Stimulated activated CD4-positive, alpha-beta T cell treated with anti-CD3 and anti-CD28 coated beads, Interleukin-15, amount 100 ng/mL, for 24 hours (primary cell): ENCODE measurements at places on chromosomes 12 and 14.
A peak's percentile ranks its signal among the peaks of the same experiment; 100 is the strongest.

GRCh38 chr14:98513558-98513957, 758.4 kb downstream of the BCL11B start:
- DNase-seq = no peak

- peak; percentile 72 for DNase-seq
Observed at GRCh38 chr14:76352639-76353281, 23.2 kb upstream of the ESRRB start.

GRCh38 chr12:22993609-22994315, 368.8 kb downstream of the ETNK1 start:
- DNase-seq = no peak

DNA sequence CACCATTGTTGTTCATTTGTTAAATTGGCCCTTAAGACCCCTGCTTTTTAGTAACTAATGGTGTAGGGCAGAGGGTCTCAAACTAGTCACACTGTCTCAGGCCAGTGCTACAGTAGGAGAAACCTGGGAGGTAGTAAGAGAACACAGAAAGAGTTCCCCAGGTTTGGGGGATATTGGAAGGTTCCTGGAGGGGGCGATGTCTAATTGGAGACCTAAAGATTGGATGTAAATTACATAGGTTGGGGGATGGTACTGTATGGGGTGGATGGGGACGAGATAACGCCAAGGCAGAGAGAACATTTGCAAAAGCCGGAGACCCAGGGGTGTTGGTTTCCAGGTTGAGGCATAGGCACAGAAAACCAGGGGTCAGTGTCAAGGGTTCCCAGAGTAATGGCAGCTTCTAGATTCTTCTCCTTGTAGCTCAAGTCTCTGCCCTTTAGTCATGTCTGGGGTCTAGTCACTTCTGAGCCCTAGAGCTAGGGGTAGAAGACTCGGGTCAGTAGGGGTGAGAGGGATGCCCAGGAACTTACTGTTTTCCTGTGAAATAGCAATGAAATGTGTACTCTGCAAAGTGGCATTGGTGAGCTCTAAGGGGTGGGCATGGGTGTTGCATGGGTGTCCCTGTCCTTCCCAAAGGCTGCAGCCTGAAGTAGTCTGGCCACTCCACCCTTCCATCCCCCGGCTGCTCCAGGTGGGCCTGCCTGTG, 21.8 kb downstream of the PLEKHG3 start:
- no peak for DNase-seq

DNA sequence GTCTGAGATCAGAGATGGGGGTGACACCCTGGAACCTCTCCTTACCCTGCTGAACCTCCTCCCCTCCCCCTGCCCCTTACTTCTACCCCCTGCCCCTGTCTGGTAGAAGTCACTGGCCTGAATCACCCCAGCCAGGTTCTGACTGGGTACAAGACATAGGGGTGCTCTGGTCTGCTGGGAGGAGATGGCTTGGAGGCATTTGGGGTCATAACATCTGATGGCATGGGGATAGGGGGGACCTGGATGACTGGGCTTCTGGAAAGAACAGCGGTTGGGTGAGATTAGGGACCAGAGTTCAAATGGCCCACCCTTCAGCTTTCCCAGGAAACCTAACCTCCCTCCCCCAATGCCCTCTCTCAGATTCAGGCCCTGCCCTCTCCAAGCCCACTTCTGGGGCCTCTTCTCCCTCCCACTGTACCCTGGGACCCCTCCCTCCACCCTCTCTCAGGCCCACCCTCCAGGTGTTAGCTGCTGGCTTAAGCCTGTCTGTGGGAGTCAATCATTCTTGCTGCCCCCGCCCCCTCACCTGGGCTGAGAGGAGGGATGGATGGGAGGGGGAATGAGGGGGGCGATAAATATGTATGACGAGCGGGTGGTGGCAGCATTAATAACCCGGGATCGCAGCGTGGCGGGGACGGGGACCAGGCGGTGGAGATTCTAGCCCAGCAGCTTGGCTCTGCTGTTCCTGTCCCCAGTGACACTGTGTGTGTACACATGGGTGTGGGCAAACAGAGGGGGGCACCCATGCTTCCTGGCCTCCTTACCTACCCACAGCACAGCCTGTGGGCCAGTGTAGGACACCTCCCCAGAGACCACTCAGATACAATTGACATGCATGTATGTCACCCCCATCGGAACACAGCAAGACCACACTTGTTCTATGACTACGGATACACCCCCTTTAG, 5.9 kb downstream of the NXPH4 start:
- no peak for DNase-seq

DNA sequence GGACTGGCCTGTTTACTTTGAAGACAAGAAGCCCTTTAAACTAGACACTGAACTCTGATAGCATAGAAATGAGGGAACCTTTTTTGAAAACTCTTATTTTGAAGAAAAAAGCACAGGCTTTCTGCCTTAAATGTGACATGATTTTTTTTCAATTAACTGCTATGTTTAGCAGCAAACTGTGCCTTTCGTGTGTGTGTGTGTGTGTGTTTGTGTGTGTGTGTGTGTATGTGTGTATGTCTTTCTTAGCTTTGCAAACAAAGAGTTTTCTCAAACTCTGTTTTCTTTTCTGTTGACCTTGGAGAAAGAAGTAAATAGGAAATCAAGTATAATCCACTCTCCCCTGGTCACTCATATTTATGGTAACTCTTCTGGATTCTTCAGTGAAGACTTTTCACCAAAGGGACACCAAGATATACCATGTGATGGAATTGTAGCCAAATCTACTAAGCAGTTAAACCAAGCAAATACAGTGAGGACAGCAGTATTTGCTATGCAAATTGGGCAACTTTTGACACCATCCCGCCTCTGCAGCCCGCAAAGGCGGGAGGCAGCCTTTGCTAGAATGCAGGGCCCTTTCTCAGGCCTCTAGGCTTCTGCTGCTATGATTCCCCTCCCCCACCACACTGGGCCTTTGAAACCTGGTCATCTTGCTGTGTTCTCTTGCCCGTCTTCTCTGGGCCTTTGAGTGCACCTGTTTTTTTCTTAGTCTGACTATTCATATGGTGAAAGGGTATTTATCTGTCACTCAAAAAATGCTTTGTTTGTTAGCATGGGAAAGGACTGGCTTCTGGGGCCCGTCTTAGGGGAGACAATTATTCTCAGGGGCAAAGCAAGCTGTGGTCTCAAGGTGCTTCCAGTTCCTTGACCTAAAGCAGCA, 107.9 kb downstream of the MYRFL start:
- no peak for DNase-seq

DNA sequence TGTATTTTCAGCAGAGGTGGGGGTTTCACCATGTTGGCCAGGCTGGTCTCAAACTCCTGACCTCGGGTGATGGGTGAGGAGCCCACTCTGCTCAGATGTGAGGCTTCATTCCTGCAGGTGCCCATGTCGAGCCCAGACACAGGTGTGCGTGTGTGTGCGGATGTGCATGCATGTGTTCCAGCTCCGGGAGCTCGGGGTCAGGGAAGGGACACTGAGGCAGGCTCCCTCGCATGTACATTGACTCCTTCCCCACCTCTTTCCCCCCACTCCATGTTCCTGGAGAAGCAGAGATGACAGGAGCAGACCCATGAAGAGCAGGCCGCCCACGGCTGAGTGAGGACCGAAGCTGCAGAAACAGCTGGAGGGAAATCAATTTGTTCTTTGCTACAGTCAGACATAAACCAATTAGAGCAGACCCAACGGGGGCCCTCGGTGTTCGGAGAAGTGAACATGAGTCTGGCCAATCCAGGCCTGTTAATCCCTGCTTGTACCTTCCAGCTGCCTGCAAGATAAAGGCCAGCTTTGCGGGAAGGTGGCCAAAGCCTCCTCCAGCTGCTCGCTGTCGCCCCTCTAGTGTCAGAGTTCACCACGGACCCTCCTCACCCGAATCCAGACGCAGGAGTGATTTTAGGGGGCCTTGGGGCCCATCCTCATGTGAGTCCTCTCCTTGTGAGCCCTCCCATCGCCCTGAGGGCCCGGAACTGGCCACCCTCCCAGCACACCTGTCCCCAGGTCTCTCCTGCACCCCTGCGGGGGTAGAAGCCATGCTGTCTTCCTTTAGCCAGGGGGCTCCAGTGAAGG, 321.0 kb upstream of the RTL1 start:
- no peak for DNase-seq

GRCh38 chr12:53820514-53821306, 68.9 kb upstream of the CISTR start:
- no peak for DNase-seq

GRCh38 chr14:72925815-72926291, 411 bp upstream of the DCAF4 start:
- DNase-seq = no peak

GRCh38 chr14:46432516-46432915, 219.1 kb downstream of the RPL10L start:
- DNase-seq = no peak

DNA sequence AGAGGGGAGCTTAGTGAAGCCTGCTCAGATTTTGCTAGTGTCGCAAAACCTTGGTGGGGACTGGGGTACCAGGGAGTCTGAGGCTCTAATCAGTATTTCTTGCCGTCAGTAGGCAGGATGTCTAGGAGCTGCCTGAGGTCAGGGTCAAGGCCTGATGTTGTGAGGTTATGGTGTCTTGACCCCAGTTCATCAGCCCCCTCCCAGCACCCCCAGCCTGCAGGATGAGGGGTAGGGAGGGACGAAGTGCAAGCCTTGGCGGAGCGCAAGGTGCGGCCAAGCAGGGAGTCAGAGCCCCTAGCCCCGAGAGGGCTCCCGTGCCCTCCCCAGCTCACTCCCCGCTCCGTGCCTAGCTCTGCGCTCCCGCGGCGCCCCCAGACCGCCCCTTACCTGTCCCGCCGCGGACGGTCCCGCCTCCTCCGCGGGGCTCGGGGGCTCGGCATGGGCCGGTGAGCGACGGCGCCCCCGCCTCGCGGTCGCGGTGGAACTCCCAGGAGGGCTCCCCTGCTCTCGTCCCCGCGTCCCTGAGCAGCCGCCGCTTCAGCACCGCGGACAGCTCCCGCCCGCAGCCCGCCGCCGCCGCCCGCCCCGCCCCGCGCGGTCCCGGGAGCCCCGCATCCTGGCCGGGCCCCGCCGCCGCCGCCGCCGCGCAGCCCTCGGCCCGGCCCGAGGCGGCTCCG, 347 bp downstream of the SYNDIG1L start:
- peak; percentile 63 for DNase-seq

GRCh38 chr12:52227606-52228166, 5.4 kb upstream of the KRT7 start:
- DNase-seq = no peak

GRCh38 chr14:26709019-26709418, 111.2 kb upstream of the NOVA1 start:
- no peak for DNase-seq
